ENCODE measurements at places on chromosomes 13 and 19. TPM values are rescaled to one million over a fixed set of nuclear protein-coding genes. Genes with fewer than 3 reads are reported as not detected.
A peak's percentile ranks its signal among the peaks of the same experiment; 100 is the strongest.

Gene THAP8
- 8.9 TPM for polyA plus RNA-seq

- peak; percentile 53 for DNase-seq
These were observed 15.0 kb downstream of the PRODH2 start for GRCh38 chr19:35797663-35798062.

DNA sequence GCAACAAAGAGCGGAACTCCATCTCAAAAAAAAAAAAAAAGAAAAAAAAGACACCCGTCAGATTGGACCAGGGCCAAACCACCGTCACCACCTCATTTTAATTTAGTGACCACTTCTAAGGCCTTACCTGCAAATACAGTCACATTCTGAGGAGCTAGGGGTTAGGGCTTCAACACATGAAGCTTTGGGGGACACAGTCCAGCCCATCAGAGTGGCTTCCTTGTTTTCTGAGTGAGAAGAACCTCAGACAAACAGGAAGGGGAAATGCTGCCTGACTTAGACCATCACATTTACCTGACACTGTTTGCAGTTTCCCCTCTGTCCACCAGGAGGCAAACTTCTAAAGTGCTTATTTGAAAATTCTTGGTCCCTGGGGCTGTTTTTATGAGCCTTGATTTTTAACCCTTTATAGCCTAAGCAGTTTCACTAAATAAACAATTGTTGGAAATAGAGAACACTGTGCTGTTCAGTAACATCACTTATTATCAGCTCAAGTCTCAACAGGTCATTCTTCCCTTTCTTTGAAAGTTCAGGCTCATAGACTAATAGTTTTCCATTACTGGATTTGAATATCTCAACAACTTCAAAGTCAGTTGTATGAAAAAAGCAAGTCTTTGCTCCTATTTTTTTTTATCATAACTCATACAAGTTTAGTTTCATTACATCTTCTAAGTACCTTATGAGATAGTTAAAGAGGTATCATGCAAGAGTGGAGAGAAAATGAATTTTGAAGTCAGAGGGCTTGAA, 74.9 kb upstream of the WASF3 start:
- DNase-seq: no peak

Gene GPR4
- polyA plus RNA-seq: 1.5 TPM

DNA sequence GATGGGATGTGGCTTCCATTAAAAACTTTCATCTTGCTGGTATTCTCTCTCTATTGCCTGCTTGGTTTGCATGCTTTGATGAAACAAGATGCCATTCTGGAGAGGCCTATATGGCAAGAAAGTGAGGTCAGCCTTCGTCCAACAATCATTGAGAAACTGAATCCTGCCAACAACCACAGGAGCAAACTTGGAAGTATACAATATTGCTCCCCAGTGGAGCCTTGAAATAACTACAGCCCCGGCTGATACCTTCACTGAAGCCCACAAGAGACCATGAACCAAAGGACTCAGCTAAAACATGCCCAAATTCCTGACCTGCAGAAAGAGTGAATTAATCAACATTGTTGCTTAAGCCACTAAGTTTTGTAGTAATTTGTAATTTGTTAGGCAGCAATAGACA, 82.5 kb upstream of the FGF14 start:
- no peak for DNase-seq

Gene FCER2
- not detected for polyA plus RNA-seq

- DNase-seq: peak; percentile 62
These were observed 275.5 kb downstream of the ENOX1 start for GRCh38 chr13:43510956-43511901.

Gene ZMYM2
- 51.1 TPM for polyA plus RNA-seq

- peak; percentile 67 for DNase-seq
These were observed 13.3 kb downstream of the ARRDC2 start for GRCh38 chr19:18021121-18021755.

GRCh38 chr13:29713839-29714238, 118.4 kb upstream of the SLC7A1 start:
- DNase-seq: no peak

GRCh38 chr19:47049307-47049700, 880 bp upstream of the TMEM160 start:
- DNase-seq: no peak

DNA sequence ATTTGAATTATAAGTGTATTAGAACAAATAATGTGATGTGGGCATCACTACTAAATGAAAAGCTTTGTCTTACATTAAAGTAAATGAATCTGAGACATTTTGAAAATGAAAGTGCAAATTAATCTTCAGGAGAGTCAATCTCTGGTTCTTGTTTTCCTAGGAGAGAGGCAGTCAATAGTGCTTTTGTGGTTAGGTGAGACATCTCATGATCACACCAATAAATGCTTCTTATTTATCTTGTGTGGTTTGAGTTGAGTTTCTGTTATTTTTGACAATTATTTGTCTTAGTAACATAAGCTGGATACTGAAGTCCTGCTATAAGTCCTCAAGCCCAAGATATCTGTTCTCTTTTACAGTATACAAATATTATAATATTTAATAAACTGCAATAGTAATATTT, 1378.0 kb upstream of the PCDH9 start:
- no peak for DNase-seq

Gene PABPC3
- 0.25 TPM for polyA plus RNA-seq

DNA sequence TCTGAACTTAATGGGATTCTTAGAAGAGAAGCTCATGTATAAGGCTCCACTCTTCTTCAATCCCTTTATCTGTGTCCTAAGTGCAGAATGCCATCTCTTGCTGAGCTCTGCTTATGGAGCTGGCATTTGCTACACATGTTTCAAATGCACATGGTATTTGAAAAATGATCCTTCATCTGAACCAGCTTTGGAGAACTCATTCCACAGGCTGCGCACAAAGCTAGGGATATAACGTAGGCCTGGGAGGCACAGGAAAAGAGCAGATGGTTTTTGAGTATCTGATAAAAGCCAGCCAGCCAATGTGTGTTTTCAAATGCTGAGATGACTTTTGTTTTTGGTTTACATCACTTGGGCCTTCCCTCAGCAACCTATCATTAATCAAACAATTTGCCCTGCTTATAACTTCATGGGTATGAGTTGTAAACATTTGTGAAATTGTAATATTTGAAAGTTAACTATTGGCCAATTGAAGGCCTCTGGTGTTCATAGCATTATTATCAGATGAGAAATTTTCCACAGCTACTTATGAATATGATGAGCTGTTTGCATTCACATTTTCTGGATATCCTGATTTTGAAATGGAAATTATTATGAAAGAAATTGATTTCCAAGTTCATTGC, 729.0 kb downstream of the FGF9 start:
- DNase-seq: peak; percentile 25

DNA sequence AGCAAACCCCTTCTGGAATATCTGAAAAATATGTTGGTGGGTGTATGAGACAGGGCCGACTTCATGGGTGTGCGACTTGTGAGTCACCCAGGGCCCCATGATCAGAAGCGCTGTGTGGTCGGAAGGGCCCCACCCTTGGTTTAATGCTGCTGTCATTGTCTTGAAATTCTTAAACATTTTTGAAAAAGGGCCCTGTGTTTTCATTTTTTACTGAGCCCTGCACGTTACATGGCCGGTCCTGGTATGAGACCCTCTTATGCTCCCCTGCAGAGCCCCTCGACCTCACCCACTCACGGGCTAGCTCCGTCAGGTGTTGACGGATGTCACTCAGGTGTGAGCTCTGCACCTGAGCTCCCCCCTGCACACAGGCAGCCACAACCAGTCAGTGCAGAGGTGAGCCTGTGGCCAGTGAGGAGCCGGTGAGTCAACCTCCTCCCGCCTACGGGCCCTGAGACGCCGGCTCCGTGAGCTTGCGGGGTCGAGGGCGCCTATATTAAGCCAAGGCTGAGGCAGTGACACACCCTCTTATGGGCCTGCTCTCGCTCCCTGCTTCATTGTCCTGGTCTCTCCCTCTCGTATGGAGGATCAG, 27.7 kb downstream of the GADD45B start:
- DNase-seq: no peak

GRCh38 chr19:6012426-6013170, 34.7 kb upstream of the RANBP3 start:
- DNase-seq: no peak

- DNase-seq: peak; percentile 36
These were observed 16.2 kb downstream of the MYCBP2 start for GRCh38 chr13:77310579-77311279.

- DNase-seq: no peak
These were observed 274.5 kb upstream of the NBEA start for GRCh38 chr13:34667286-34668218.

GRCh38 chr13:42151781-42152180, 103.3 kb downstream of the DGKH start:
- DNase-seq: no peak

DNA sequence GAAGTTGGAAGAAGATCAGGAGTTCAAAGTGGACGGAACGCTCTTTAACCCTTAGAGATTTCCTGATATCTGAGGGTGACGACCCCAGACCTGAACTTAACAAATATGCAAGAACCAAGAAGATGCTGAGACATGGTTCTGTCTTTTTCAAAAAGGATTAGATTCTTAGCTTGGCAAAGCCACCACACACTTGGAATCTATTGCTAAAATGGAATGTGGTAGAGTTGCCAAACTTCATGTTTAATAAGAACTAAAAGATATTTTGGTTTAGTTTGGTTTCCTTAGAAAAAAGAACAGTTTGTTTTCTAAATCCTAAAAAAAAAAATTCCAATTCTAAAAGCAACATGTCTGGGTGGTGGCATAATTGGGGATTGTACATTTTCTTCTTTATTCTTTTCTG, 29.5 kb downstream of the UNC13A start:
- DNase-seq: no peak

DNA sequence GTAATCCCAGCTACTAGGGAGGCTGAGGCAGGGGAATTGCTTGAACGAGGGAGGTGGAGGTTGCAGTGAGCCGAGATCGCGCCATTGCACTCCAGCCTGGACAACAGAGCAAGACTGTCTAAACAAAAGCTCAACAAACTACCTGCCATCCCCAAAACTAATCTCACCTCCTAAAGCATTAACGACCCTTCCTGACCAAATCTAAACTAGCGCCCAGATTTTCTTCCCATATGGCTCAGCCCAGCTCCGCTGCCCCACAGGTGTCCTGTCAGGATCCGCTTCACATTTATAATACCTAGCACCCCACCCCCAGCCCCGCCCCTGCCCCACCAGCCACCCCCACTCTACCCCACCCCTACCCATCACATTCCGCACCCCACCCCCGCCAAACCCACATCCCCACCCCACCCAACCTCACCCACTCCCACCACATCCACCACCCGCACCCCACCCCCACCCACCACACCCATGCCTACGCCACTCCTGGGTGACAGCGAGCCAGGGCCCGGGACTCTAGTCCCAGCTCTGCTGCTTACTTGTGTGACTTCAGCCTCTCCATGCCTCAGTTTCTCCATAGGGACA, 599 bp downstream of the C19orf12 start:
- no peak for DNase-seq

- DNase-seq: no peak
These were observed 10.9 kb downstream of the POLR2E start for GRCh38 chr19:1084024-1084868.

DNA sequence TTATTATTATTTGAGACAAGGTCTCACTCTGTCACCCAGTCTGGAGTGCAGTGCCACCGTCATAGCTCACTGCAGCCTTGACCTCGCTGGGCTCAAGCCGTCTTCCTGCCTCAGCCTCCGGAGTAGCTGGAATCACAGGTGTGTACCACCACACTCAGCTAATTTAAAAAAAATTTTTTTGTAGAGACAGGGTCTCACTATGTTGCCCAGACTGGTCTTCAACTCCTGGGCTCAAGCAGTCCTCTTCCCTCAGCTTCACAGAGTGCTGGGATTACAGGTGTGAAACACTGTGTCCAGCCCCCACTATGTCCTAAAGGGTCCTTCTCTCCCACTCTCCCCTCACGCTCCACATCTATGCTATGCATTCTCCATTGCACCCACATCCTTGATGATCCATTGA, 9.1 kb upstream of the TLE2 start:
- no peak for DNase-seq

Gene ZNF99
- 0.23 TPM for polyA plus RNA-seq

DNA sequence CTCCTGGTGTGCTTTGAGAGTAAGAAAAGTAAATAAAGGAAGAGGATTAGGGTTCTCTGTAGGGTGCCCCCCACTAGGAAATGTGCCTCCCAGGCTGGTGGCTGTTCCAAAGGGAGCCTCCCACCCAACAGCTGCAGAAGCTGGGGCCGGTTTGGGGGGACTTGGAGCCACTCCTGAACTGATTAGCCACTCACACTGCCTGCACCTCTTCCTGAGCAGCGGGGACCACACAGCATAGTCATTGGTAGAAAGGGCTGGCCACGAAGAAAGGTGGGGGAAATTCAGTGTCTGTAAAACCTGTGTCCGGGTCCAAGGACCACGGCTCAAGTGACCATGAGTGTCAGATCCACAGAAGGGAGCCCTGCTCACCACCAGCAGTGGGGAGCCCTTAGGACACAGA, 55.6 kb downstream of the SPACA7 start:
- no peak for DNase-seq

DNA sequence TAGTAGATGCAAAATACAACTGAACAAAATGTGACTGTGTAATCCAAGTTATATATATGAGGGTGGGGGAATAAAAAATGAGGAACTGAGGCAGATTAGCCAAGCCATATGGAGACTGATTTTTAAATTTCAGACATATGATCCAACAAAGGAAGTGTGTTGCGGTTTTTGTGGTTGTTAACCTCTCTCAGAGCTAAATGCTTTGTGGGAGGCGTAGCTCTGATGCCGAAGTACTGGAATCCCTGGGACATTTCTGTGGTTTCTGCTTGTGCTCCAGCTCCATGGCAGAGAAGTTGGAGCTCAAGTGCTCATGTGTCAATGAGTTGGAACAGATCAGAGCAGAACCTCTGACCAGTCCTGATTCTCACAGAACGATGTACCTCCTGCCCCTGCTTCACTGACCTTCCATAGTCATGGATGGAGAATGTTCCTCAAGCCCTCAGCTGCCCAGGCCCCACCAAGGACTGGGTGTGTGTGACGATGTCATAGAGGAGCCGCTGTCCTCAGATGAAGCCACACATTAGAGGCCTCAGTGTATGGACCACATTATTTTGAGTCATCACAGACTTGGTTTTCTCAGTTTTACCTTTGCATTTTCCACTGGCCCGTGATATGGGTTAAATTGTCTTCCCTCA, 107.6 kb downstream of the SOX1 start:
- DNase-seq: no peak

- peak; percentile 20 for DNase-seq
These were observed 687.8 kb downstream of the EFNB2 start for GRCh38 chr13:105847527-105848291.

Gene BEST2
- not detected for polyA plus RNA-seq

DNA sequence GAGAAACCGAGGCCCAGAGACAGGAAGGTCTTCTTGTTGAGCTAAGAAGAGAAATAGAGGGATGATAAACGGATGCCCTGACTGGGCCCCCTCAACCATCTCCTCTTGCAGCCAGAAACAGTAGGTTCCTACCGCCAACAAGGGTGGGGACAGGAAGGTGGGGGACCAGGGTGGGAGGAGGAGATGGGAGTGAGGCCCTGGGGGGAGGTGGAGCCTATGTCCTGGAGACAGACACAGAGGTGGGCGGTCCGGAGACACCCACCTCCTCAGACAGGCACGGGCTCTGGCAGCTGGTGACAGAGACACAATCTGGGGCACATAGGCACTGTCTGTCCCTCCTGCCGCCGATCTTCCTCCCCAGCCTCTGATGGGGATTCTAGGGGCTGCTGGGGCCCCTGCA, 16.9 kb downstream of the GADD45B start:
- no peak for DNase-seq

Gene SIGLEC5
- polyA plus RNA-seq: 0.50 TPM
